ENCODE measurements at places on chromosomes 11 and 22. TPM values are rescaled to one million over a fixed set of nuclear protein-coding genes. Genes with fewer than 3 reads are reported as not detected.

DNA sequence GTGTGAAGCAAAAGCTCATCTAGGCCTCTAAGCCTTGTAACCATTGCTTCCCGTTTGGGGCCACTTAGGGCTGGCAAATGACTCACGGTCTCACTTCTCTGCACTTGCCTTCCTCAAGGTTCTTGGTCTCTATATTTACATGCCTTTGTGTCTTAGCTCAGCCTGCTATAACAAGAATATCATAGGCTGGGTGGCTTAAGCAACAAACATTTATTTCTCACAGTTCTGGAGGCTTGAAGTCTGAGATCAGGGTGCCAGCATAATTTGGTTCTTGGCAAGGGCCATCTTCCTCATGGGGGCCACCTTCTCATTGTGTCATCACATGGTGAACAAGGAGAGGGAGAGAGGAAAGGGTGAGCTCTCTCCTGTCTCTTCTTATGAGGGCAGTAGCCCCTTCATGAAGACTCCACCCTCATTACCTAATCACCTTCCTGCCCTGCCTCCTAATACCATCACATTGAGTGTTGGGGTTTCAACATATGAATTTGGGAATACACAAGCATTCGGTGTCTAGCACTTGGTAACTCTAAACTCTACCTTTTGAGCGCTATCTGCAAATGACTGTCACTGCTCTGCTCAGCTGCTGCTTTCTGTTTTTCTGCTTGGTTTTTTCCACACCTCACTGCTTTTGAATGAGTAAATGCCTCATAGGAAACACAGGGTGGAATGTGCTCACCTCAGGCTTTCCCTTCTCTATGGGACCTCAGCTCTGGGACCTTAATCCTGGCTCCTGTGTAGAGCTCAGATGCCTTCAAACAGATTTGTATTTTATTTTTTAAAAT lies 16.2 kb upstream of the ME3 start:
- no peak for DNase-seq

DNA sequence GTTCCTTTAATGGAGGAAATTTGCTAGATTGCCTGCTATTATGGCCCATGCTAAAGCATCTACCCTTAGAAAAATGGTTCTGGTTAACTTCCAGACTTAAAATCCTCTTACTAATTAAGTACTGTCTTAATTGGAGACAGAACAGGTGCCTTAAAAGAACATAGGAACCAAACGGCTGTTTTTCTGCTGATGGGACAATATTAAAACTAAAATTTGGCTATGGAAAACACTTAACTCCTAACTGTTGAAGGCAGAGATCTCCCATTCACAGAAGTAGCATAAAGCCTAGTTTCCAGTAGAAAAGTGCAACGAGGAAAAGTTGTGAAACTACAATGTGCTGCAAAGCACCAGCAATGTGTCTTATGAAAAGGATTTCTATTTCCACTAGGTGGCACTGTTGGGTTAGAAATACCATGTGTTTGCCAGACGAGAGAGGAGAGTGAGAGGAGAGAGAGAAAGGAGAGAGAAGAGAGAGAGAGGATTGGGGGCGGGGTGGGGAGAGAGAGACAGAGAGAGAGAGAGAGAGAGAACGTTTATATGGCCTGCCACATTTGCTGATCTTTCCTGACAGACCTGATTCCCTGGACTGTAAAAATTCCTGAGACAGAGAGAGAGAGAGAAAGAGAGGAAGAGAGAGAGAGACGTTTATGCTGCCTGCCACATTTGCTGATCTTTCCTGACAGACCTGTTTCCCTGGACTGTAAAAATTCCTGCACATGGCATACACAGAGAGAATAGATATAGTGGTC lies 51.5 kb downstream of the FAM181B start:
- peak; percentile 16 for DNase-seq

GRCh38 chr11:128045094-128045725 lies 542.1 kb downstream of the ETS1 start:
- no peak for DNase-seq

DNA sequence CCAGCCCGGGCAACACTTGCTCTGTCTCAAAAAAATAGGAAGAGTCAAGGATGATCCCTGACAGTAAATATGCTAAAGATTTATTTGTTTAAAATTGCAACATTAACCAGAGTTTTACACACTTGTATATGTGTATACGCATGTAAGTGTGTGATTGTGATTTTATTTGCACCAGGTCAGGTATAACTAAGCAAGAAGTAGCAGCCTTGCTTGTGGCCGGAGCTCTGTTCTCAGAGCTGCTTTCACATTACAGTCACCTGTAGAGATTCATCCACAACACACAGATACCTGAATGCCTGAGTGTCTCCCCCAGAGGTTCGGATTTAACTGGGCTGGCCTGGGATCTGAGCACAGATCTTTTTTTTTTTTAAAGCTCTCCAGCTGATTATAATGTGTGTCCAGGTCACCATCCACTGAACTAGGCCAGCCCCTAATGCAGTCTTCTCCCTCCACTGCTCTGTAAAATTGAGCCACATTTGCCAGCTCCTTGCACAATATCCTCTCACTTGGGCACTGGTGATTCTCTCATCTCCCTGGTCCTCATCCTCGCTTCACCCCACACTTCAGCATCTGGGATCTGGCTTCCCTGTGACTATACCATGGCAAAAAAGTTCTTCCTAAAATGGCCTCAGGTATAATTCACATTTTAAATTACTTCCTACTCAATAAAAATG lies 48.3 kb downstream of the LIF start:
- no peak for DNase-seq

The OR5P2 gene
- polyA plus RNA-seq, result not detected

DNA sequence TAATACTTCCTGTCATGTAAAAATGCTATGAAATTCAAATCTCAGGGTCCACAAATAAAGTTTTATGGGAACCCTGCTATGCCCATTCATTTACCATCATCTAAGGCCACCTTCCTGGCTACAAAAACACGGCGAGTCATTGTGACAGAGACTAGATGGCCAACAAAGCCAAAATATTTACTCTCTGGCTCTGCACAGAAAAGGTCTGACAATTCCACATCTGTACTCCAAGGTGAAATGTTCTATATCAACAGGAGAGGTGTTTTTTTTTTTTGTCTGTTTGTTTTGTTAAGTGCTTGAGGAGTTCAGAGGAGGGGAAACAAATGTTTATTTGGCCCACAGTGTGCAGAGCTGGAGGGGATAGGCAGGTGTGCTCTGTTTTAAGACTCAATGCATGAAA lies 18.6 kb upstream of the TMA7B start:
- no peak for DNase-seq

The ZDHHC8 gene
- polyA plus RNA-seq, result 45.1 TPM

GRCh38 chr11:13183094-13183825 lies 94.3 kb upstream of the BMAL1 start:
- peak; percentile 13 for DNase-seq

- DNase-seq, result no peak
These were observed 7.5 kb upstream of the STK33 start for GRCh38 chr11:8601376-8602133.

The KIRREL3 gene
- polyA plus RNA-seq, result 1.4 TPM

DNA sequence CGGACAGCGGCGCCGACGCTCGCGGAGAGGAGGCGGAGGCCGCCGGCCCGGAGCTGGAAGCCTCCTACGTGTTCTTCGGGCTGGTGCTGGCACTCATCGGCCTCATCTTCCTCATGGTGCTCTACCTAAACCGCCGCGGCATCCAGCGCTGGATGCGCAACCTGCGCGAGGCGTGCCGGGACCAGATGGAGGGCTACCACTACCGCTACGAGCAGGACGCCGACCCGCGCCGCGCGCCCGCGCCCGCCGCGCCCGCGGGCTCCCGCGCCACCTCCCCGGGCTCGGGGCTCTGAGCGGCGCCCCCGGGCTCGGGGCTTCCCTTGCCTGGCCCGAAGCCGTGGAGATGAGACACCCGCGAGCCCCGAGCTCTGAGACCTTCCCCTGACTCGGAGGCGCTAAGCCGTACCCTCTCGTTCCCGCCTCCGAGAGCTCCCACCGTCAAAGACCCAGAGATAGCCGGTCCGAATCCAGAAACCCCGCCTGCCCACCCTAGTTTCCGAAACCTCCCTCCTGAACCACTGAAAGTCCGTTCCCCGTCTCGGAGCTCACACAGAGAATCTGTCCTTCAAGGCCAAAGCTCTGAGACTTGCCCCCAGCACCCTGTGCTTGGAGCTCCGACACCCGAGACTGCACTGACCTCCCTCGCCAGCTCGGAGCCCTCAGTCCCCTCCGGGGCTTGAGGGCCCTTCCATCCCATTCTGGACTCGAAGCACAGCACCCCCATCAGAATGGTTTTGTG lies 1.5 kb downstream of the TPBGL start:
- no peak for DNase-seq

The SLC29A2 gene
- polyA plus RNA-seq, result 22.2 TPM

DNA sequence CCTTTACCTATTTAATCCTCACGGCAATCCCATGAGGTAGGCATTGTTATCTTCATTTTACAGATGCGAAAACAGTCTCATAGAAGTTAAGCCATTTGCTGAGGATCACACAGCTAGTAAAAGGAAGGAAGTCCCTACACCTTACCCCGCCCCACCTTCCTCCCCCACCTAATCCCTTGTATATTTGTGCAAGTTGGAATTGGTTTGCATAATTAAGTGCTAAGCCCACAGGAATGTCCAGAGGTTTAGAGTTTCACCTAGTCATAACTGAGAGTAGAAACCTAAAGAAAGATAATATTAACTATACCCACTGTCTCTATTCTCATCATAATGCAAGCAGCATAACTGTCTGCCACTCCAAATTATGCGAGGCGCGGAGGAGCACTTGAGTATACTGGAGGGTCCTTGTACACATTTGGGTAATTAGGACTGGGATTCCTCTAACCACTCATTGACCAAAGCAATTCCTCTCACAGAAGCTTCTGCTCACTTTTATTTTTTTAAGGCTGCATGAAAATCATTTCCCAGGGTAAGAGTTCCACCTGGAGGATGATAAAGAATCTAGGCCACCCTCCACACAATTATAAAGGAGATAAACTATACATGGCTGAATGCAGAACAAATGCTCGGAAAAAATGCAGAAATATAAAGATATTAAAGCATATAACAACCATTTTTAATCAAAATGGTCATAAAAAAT lies 199.9 kb downstream of the FAM181B start:
- no peak for DNase-seq

- DNase-seq, result no peak
These were observed 2.5 kb downstream of the PRR14L start for GRCh38 chr22:31747441-31747840.

DNA sequence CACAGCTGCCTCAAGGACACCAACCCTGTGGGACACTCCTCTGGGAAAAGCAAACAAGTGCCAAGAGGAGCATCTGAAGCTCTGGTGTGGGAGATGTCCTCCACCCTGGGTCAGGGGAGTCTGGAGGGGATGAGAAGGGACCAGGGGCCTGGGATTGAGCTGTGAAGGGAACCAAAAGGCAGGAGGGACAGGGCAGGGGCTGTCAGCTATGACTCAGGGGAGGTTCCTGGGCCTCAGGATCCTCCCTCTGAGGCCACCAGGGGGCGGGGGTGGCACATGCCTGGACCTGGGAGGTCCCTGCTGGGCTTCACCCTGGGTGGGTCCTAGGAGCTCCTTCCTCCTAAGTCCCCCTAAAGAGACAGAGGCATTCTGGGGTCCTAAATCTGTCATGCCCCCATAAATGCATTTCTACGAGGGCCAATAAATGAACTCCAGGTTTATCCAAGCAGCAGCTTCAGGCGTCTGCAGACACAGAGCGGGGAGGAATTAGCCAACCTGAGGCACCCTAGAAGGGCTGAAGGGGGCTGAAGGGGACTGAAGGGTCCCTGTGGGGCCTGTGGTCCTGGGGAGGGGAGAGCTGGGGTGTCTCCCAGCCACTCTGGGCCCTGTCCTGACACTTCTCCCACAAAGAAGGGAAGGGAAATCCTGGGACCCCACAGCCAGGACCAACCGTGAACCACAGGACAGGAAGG lies 31.9 kb upstream of the IGLL5 start:
- no peak for DNase-seq

DNA sequence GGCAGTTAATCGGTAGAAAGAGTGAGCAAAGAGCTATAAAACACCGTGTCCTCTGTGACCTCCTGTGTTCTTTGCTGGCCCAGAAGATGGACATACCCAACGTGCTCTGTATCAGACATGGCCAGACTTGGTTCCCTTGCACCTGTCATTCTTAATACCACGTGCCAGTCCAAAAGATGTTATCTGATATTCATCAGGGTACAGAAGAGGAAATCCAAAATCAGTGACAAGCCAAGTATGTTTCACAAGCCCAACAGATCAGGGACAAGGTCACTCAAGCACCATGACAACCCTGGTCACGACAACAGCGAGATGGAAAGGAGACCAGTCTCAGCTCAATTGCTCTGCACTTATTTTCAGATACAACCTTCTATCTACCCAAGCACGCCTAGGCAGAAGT lies 3.4 kb downstream of the LRP4 start:
- DNase-seq, result no peak

DNA sequence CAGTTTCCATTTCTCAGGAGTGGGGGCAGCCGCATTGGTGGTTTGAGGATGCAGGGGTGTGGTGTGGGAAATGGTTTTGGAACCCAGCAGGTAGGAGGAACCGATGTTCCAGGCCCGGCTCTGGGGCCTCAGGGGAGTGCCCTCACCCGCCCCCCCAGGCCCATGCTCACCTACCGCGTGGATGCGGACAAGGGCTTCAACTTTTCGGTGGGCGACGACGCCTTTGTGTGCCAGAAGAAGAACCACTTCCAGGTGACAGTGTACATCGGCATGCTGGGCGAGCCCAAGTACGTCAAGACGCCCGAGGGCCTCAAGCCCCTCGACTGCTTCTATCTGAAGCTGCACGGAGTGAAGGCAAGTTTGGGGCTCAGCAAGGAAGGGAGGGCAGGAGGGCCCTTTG lies 18.6 kb downstream of the TMEM258 start:
- DNase-seq, result no peak

DNA sequence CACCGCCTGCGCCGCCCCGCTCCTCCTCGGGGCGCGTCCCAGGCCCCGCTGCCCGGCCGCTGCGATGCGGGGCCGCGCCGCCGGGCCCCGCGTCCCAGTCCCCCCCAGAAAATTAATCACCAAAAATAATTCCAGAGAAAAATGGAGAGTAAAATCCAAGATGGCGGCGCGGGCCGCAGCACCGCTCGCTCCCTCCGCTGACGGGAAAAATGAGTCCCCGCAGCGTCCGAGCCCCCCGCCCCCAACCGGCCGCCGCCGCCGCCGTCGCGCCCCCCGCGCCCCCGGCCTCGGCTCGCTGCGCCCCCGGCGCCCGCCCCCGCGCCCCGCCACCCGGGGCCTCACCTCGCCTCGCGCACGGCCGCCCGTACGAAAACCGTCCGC lies at the start of gene KMT5B:
TSS of gene KMT5B (minus strand) at position 162 of the 381 bp plus-strand sequence. CDS start 23,220 bp downstream, outside the sequence.
- no peak for DNase-seq

The MLC1 gene
- 0.73 TPM for polyA plus RNA-seq

GRCh38 chr11:104154296-104154695 lies 9.7 kb downstream of the PDGFD start:
- DNase-seq, result no peak

Data from right renal pelvis (tissue), 4 donors.